ENCODE measurements at places on chromosomes 6 and 20.

DNA sequence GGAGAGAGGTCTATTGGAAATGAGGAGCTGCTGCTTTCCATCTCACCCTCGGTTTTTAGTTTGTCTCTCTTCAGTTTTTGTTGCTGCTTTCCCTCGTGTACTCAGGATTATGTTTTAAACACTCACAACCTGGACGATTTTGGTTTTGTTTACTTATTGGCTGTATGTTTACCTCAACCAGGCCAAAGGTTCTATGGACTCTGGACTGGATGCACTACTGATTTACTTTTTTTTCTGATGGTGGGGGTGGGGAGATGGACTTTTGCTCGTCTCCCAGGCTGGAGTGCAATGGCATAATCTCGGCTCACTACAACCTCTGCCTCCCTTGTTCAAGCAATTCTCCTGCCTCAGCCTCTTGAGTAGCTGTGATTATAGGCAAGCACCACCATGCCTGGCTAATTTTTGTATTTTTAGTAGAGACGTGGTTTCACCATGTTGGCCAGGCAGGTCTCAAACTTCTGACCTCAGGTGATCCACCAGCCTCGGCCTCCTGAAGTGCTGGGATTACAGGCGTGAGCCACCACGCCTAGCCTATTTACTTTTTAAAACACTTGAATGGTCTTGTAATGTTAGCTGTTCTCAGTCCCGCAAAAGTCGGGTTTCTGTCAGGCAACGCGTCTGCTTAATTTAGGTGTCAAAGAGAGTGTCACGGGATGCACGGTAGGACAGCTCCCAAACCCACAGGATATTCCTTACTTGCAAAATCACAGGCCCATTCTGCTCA lies 148.2 kb upstream of the RIPOR2 start:
- DNase-seq, result no peak

GRCh38 chr6:14468647-14469321 lies 351.2 kb downstream of the CD83 start:
- no peak for DNase-seq

DNA sequence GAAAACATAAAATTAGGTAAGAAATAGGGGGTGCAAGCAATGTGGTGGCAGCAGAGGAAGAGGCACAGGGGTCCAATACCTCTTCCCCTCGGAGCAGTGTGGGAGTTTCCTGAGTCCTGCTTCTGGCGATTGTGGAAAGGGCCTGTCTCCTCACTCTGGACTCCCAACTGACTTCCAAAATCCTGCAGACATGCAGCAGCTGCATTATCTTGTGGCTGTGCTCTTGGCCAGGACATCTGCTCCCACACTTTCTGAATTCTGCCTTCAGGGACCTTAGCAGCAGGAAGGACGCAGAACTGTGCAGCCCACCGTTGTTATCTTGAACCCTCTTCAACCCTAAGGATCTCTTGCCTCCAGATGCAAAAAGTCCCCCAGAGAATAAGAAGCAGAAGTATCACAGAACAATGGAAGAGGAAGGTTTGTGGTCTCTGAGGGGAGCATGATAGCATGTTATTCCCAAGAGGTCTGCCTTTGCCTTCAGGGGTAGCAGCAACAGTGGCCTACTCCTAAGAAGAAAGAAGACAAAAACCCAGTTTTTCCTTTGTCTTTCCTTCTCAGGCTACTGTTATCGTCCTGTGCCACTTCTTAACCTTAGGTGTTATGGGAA lies 102.5 kb upstream of the EMILIN3 start:
- DNase-seq, result no peak

DNA sequence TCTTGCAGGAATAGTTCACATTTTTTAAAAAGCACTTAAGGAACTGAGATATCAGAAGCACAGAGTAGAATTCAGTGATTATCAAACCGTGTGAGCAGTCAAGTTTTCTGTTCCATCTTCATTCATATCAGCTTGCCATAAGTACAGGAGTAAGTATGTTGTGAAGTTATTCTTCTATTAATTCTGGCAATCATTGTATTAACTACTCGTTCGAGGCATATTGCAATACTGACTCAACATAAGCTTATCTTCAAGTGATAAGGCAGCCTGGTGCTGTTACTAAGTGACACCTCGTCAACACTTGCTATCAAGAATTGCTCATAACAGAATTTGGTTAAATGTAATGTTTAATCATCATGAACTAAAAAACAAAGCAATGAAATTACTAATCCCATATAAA lies 75.7 kb upstream of the SNX9 start:
- DNase-seq, result no peak

- no peak for DNase-seq
These were observed 4.5 kb downstream of the TP53INP2 start for GRCh38 chr20:34708621-34709043.

DNA sequence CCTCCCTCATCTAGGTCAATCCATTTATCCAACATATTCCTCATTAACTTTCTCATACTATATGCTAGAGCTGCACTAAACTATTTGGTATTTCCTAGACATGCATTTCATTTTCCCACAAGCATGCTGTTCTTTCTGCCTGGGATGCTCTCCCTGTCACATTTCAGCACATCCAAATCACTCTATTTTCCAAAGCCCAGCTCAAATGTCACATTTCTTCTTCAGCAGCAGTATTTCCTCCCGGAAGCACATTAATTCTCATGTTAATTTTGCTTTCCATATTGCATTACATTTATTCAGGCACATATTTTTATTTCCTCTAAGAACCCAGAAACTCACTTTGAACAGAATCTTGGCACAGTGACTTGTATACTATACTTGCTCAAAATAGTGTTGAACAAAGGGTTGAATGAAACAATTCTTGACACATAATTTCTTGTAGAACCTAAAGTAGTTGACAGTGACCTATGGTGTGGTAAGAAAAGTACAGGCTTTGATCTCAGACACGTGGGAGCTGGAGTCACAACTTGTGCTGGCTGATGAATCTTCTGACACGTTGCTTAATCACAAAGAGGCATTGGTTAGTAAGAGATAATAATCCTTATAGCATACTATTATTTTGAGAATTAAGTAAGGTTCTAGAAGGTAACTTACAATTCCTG lies 30.8 kb upstream of the CD2AP start:
- DNase-seq, result no peak

DNA sequence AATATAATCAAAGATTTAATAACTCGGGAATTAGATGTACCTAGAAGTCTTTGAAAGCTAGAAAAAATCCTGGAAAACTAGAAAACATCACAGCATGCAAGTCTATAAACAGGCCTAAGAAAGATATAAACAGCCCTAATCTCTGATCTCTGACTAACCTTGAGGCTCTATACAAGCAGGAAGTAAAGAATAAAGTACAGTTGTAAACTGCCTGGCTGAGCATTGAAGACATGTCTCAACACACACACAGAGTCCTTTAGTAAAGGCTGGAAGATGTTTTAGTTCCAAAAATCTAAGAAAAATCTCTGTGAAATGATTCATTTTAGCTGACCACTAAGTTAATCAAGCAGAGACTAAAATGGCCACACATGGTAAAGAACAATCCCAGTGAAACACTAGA lies 774.5 kb downstream of the EYS start:
- DNase-seq, result no peak

Data from B cell (primary cell).